ENCODE measurements at places on chromosomes 13 and 19. TPM values are rescaled to one million over a fixed set of nuclear protein-coding genes. Genes with fewer than 3 reads are reported as not detected.

- H3K4me1 ChIP-seq, result no peaks in the 10 kb centered on the region
- no peak overlapping the region for H3K4me3 ChIP-seq
- H3K36me3 ChIP-seq, result no peaks in the 10 kb centered on the region
- DNase-seq, result no peak
- H3K27me3 ChIP-seq, result no peaks in the 10 kb centered on the region
These were observed 173.5 kb downstream of the TSHZ3 start for GRCh38 chr19:31175564-31176348.

DNA sequence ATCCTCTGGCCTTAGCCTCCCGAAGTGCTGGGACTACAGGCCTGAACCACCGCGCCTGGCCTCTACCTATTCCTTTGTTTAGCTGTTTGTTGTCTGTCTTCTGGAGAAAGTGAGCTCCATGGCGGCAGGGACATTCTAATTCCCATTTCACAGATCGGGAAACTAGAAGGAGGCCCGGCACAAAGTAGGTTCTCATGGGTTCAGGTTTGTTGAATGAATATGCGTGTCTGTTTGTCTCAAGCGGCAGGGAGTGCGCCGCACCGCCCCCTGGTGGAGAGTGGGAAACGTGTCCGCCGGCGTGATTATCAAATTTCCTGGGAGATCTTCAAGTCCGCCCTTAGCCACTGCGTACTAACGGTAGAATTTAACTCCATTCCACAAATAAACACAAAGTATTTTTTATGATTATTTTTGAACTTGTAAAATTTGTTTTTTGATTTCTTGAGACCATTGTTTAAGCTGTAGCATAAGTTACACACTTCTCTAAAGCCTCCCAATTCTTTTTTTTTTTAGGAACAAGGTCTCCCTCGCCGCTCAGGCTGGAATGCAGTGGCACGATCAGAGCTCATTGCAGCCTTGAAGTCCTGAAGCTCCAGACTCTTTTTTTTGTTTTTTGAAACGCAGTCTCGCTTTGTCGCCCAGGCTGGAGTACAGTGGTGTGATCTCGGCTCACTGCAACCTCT, 8.9 kb upstream of the CCDC9 start:
- peaks cover 2% of the 10 kb centered on the region for H3K4me1 ChIP-seq
- no peaks in the 10 kb centered on the region for H3K27me3 ChIP-seq
- H3K36me3 ChIP-seq, result no peaks in the 10 kb centered on the region
- no peak overlapping the region for H3K4me3 ChIP-seq
- no peak overlapping the region for H3K27ac ChIP-seq

DNA sequence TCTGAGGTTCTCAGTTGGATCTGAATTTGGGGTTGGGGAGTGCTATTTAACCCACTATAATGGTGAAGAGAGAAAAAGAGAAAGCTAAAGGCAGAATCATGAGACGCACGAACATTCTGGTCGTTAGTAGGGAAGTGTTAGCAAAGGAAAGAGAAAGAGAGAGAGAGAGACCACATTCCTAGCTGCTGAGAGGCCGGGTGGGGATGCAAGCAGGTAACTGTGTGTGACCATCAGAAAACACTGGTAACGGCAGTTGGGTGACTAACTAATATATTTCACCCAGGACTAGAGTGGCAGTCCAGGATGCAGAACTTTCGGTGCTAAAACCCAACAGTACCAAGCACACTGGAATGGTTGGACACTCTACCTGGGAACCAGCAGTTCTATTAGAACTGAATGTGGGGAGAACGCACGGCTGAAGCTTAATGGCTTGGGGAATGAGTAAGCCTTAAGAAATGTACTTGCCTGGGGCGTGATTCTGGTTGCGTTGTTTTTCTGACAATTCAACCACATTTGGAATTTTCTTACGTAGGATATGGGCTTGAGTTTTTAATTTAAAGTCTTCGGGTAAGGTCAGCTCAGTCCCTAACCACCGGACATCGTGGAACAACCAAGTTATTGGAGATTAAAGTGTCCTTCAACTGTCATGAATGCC, 130.2 kb downstream of the DNAJC15 start:
- H3K27me3 ChIP-seq, result no peaks in the 10 kb centered on the region
- H3K4me3 ChIP-seq, result no peak overlapping the region
- H3K4me1 ChIP-seq, result no peaks in the 10 kb centered on the region
- H3K27ac ChIP-seq, result no peak overlapping the region

DNA sequence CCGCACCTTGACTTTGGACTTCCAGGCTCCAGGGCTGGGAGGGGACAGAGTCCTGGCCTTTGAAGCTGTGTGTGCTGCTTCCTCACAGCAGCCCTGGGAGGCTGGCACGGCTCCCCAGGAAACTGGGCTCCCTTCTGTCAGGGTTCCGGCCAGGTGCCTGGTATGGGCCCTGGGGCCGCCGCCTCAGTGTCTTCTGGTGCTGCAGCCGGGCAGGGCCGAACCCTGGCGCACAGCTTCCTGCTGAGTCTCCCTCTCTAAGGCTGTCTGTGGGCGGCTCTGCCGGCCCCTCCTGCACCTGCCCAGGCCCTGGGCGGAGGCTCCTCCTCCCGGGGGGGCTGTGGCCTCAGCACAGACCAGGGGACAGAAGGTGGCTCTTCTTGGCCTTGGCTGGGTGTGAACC, 32.4 kb downstream of the GPX4 start:
- no peak overlapping the region for H3K4me3 ChIP-seq
- H3K27ac ChIP-seq, result no peak overlapping the region
- no peak for DNase-seq
- no peaks in the 10 kb centered on the region for H3K27me3 ChIP-seq

DNA sequence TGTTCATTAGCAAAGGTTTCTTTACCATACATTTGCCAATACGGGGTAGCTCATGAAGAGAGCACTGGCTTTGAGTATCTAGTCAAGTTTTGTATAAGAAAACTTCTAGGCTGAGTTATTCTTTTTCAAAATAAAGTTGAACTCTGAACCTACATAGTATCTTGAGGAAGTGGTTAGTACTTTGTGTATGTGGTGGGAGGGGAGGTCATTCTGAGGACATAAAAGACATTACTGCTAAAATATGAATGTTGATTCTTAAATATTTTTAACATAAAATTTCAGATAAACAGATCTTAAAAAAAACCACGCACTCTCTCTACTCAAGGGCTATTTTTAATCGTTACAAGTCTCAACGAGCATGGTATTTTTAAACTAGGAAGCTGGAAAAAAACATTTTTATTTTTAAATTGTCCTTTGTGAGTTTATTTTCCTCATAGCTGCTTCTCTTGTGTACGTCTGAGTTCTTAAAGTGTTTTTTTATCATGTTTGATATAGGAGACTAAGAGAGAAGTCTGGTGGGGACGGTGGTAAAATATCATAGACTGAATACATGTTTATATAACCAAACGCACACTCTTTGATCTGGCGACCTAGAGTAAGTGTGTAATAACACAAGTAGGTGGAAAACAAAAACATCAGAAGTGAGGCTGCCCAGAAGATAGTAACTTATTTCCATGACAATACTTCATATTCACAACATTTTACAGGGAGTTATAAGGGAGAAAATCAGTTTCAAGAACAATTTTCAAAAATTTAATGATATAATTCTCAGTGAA, 118.0 kb upstream of the POSTN start:
- H3K27me3 ChIP-seq, result no peaks in the 10 kb centered on the region
- no peaks in the 10 kb centered on the region for H3K36me3 ChIP-seq
- H3K4me3 ChIP-seq, result no peak overlapping the region
- DNase-seq, result no peak
- peaks cover 2% of the 10 kb centered on the region for H3K4me1 ChIP-seq
- no peak overlapping the region for H3K27ac ChIP-seq

DNA sequence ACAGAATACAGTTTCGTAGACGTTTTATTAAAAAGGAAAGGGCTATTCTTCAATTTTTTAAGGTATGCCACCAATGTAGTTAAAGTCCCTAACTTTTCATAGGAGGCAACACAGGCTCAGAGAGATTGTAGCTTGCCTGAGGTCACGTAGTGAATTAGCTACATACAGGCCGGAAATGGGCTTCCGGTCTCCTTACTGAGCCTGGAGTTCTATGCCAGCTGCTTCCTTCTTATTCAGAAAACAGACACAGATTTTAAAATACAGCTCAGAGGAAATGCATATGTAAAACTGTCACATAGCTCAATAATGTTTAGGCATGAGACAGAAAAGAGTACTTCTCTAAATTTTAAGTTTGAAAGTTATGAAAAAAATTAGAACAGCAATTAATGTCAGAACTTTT, 85.4 kb upstream of the TUBA3C start:
- H3K27ac ChIP-seq, result no peak overlapping the region
- no peaks in the 10 kb centered on the region for H3K36me3 ChIP-seq
- no peaks in the 10 kb centered on the region for H3K27me3 ChIP-seq
- no peak for DNase-seq

- H3K4me1 ChIP-seq, result no peaks in the 10 kb centered on the region
- H3K27ac ChIP-seq, result no peak overlapping the region
- no peaks in the 10 kb centered on the region for H3K36me3 ChIP-seq
These were observed 7.6 kb upstream of the ALOX5AP start for GRCh38 chr13:30727491-30728355.

LIN7B gene
- 8.9 TPM for polyA plus RNA-seq
